ENCODE measurements at places on chromosomes 11 and 22.
A peak's percentile ranks its signal among the peaks of the same experiment; 100 is the strongest.

- no peak for DNase-seq
Measured at GRCh38 chr11:73797457-73797856, 9.8 kb downstream of the MRPL48 start.

DNA sequence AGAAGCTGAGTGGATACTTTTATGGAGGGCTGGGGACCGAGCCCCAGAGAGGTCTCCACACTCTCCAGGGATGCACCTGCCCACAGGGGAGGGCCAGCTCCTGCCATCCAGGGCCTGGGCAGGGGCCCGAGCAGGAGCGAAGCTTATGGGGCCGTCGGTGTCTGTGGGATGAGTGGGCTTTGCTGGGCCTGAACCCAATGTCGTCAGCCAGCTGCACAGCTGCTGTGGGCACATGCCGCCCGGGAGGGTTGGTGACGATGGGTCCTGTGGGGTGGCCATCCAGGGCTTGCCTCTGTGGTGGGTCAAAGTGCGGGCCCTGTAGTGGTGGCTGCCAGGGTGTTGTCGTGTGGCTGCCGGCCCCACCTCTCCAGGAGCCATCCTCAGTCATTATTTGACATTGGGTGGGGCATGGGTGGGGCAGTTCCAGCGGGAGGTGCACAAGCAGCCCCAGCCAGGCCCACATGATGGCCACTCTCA lies 447.1 kb downstream of the TBC1D22A start:
- DNase-seq: no peak

DNA sequence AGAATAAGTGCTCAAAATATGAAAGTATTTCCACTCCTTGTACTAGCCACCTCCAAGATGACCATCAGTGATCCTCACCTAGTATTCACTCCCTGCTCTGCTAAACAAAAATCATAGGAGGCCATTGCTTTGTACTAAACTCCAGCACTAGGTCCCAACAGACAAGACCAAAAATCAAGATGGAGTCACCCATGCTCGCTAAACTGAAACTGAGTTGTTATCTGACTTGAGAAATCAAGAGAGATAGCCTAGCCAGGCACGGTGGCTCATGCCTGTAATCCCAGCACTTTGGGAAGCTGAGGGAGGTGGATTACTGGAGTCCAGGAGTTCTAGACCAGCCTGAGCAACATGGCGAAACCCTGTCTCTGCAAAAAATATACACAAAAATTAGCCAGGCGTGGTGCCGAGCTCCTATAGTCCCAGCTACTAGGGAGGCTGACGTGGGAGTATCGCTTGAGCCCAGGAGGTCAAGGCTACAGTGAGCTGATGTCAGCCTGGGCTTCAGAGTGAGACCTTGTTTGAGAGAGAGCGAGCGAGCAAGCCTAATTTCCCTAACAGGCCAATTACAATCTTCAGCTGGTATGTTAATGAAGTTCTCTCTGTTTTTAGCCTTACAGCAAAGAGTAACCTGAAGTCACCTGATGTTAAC lies 9.3 kb downstream of the SEC14L6 start:
- DNase-seq: no peak

DNA sequence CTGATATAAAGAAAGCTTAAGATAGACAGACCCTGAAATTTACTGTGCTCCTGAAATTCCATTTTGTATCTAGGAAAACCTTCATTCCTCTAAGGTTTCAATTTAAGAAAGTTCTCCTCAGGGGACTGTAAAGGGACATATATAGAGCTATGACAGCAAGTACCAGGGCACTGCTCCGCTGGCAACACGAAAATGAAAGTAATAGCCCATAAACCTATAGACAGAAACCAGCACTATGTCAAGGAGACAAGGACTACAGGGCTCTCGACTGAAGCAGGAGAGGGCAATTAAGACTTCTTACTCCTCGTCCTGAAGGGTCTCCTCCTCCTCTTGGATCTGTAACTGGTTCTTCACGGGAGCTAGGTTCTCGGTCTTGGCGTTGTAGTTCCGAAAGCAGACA lies 6.9 kb downstream of the FEZ1 start:
- DNase-seq: no peak

DNA sequence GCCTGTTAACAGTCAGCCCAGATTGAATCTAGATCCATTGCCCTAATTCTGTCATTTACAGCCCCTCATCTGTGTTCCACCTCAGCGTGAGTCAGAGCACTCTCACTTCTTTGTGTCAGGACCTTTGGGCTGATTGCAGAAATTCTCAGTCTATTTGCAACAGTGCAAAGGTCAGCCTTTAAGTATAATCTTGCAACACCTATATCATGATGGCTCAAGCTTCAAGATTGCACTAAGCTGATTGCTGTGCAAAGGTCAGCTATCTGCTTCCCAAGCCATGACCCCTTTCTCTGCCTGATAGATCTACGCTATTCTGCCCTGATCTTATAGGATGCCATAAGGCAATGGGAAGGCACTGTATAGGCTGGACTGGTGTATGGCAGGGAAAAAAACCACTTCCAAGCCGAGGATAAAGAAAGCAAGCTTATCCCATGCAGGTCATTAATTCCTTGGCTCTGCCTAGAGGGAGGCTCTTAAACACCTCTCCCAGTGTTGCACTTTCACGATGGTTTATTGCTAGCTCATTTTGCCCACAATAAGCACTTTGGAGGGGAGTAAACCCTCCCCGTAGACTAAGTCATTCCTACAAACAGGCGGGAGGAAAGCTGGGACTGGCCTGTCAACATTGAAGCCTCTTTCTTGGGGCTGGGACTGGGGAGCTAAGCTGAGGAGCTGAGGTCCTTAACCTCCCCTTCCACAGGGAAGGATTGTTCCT lies 100.6 kb downstream of the RRAS2 start:
- no peak for DNase-seq

DNA sequence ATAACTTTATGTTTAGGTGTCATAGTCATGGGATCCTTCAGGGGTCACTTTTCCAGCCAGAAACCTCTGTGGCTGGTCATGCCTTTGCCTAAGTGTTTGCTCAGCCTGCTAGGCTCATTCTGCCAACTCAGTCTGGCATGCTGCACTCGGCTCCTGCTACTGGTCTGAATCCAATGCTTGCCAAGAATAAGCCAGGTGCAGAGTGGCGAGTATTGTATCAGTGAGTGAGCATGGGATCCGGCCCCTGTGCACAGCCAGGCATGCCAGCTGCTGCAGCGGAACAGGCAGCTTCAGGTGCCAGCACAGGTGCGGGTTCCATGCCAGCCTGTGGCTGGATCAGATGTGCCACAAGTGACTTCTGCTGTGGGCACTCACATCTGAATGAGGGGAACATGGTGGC lies 1269.3 kb upstream of the CNTN5 start:
- no peak for DNase-seq

DNA sequence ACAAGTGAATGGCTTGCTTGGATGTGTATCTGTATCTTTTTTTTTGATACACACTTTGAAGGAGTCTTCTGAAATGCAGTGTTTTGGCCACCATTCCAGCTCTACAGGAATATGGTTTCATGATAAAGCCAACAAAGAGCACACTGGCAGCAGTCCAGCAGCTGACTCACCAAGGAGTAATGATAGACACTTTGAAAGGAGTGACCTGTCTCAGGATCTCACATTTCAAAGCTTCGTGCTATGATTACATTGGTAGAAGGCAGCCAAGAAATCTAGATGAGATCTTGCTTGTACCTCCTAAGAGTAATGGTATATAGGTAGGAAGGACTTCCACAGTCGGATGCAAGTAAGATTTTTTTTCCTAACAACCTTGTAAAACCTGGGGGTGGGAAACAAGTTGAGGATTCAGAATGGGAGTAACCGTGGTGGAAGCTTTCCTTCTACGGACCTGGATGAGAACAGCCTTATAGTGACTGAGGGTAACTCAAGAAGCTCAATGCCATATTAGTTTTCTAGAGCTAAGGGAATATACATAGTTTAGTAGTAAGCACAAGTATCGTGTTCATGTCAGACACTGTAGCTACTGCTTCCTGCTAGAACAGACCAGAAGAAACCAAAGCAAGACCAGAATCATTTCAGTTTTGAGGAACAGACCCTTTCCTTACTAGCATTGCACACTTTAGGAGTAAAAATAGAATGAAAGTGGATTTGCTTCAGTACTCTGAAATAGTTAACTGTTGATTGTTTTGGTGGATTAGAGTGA lies 25.0 kb downstream of the MTMR3 start:
- DNase-seq: peak; percentile 66

DNA sequence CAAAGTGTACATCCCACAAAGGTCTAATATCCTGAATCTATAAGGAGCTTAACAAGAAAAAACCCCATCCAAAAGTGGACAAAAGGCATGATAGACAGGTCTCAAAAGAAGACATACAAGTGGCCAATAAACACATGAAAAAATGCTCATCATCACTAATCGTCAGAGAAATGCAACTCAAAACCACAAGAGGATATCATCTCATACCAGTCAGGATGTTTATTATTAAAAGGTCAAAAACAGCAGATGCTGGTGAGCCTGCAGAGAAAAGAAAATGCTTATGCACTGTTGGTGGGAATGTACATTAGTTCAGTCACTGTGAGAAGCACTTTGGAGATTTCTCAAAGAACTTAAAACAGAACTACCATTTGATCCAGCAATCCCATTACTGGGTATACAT lies 12.7 kb downstream of the LGALS12 start:
- DNase-seq: no peak

DNA sequence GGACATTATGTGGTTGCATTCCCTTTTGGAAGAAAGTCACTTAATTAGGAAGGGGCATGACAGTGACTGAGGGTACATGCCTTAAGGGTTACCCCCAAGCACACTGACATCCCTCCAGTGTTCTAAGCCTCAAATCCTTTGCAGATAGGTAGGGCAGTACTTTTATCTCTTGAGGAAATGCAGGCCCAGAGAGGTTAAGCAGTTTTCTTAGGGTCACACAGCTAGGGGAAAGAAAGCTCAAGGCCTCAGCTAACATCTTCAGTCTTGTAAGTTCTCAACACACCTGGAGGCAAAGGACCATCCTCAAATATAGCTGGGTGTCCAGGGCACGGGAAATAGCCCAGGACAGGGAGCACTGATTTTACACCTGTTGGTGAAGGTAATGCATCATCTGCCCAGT lies 31.6 kb downstream of the KIAA1671 start:
- DNase-seq: no peak

DNA sequence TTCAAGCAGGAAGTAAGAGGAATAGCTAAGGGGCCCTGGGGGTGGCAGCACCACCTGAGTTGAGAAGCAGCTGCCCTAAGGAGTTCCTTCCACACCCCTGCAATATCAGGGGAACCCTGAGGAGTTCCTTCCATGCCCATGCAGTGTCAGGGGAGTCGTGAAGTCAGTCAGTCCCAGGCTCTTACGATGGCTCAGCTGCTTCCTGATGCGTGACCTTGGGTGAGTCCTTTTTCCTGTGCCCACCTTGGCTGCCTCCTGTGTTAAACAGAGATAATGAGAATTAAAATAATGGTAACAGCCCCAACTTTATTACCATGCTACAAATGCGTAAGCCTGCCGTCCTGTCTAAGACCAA lies 181.1 kb downstream of the MIAT start:
- no peak for DNase-seq

DNA sequence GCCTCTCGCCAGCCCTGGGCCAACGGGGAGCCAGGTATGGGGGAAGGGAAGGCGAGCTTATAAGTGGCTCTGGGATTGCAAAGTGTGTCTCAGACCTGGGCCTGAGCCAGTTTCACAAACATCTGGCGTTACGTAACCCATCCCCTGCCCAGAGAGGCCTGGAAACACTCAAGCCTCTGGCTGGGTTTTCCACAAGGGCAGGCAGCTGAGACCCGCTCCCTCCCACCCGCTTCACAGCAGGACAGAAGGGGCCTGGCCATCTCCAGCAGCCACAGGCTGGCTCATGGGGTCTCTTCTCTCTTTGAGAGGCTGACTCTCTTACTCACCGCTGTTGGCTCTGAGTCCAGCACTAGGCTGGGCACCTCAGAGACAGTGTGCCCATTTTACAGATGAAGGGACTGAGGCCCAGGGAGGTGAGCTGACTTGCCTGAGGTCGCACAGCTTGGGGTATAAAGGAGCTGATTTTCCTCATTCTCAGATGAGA lies 44.5 kb downstream of the TRIOBP start:
- peak; percentile 92 for DNase-seq

DNA sequence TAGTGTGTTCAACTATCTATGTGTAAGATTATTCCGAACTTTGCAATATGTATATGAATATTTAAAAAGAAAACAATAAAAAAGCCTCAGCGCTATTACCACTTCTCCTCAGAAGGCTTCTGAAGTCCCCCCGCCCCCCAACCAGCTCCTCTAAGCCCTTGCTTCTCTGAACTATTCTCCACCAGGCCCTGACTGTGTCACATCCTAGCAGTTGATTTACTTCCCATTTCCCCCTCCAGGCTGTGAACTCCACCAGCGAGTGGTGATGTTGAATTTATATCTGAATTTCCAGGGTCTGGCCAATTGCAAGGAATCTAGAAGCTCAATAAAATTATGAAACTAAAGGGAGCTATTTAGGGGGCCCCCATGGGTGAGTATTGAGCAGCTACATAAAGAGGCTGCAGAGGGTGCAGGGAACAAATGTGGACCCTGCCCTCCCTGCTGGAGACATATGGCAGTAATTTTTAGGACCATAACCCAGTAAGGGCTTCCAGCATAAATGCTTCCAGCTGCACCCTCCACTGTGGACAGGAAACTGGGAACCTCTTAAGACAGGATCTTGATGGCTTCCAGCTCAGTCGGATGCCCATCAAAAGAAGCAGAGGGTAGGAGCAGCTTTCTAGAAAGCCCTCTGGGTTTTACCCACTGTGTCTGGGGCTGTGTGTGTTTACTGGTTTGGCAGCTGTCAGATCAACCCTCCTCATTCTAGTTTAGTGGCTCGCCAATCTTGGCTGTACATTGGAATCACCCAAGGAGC lies 81.4 kb downstream of the TIMP3 start:
- no peak for DNase-seq

DNA sequence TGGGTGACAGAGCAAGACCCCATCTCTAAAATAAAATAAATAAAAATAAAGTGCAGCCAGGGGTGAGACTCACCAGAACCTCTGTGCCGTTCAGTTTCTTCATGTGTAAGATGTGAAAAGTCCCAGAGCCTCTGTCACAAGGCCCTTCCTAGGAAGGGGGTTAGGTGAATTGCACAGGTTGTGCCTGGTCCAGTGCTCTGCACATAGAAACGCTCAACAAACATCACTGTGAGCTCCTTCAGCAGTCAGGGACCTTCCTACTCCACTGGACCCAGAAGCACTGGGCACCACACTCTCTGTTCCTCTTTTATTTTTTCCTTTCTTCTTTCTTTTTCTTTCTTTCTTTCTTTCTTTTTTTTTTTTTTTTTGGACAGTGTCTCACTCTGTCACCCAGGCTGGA lies 22.3 kb downstream of the MRPL21 start:
- no peak for DNase-seq

DNA sequence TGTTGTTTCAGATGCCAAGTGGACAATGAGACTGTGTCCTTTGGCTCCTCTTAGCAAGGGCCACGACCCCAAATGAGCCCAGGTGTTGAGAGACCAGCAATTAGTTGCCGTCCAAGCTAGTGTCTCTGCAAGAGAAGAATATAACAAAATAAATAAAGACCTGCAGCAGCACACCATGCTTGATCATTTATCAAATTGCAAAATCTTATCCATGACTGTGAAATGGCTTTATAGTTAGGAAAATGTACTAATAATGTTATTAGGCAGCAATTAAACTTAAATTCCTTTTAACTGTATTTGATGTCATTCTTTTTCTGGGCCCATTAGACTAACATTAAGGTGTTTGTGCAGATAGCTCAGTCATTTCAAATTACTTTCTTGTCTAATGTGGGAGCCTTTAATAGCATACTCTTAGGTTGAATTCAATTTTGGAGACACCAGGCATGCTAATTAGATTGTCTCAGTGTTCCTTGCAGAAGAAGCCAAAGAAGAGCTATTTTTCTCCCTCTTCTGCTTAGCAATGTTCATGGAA lies 176.1 kb downstream of the RRAS2 start:
- DNase-seq: no peak

GRCh38 chr11:81963018-81963417 lies 770.6 kb downstream of the FAM181B start:
- no peak for DNase-seq

GRCh38 chr11:96235751-96236150 lies 107.2 kb downstream of the MAML2 start:
- no peak for DNase-seq
